ENCODE measurements at places on chromosomes 7 and 10.

DNA sequence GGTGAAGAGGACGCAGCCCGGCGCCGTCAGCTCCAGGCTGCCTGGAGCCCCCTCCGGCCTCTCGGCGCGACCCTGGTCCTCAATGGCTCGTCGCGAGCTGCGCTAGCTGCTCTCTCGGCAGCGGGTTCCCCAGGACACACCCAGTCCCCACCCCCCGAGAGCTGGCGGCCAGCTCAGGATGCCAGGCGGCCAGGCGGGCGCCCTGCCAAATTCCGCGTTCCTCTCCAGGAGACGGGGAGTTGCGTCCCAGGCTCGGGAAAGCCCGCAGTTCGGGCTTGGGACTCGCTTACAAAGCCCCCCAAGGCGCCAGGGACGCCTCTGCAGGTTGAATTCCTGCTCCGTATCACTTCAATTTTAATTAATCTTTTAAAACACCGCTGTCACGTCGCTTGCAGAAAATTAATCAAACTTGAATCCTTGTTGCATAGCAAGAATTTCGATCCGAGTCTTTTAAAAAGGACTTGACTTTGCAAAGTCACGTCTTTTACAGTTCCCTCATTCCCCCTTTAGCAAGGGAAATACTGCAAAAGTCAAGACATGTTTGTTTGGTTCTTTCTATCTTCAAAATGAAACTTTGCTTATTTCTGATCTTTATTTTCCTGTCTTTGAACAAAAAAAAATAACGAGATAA, 28.2 kb downstream of the SKIDA1 start:
- DNase-seq = peak; percentile 90

DNA sequence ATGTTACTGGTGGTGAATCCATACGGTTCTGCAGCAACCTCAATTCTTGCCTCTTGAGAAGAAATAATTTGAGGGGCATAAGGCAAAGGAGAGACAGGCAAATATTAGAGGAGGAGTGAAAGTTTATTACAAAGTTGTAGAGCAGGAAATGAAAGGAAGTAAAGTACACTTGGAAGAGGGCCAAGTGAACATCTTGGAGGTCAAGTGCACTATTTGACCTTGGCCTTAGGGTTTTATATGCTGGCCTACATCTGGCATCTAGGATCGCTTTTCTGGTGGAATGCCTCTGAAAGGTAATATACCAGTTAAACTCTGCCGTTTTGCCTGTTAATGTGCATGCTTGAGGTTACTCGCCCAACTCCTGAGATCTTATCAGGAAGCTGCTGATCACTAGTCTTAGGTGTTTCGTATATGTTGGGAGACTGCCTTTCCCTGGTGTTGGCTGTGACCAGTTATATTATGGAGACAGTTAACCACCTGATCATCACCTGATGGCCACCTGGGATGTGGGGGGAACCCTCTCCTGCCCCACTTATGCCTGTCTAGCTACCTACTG, 66.1 kb upstream of the CYP2C18 start:
- DNase-seq = no peak

DNA sequence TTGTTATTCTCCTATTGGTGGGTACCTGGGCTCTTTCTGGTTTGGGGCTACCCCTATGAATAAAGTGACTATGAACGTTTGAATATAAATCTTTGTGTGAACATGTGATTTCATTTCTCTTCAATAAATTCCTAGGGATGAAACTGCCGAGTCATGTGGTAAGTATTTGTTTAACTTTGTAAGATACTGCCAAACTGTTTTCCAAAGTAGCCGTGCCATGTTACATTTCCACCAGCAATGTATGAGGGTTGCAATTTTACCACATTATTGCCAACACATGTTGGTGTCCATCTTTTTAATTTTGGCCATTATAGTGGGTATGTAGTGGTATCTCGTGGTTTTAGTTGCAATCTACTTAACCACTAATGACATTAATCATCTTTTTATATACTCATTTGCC, 94.7 kb downstream of the ZNRF2 start:
- DNase-seq = no peak

DNA sequence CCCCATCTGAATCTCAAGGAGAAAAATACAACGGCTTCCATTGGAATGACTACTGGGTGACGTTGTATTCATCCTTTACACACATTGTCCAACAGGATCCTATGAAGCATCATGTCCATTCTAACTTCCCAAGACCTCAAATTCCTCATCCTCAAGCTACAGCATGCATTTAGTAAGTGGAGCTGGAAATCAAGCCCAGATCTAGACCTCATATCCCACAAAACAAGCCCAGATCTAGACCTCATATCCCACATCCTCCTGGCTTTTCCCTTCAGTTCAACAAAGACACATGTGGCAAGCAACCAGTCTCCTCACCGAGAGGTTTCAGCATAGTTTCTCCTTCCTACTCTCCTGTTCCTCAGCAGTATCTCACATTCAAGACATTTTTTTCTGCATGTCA, 12.2 kb downstream of the IGF2BP3 start:
- no peak for DNase-seq

Measured in spleen (tissue), 13 donors.